ENCODE measurements at places on chromosomes 5 and 9.

DNA sequence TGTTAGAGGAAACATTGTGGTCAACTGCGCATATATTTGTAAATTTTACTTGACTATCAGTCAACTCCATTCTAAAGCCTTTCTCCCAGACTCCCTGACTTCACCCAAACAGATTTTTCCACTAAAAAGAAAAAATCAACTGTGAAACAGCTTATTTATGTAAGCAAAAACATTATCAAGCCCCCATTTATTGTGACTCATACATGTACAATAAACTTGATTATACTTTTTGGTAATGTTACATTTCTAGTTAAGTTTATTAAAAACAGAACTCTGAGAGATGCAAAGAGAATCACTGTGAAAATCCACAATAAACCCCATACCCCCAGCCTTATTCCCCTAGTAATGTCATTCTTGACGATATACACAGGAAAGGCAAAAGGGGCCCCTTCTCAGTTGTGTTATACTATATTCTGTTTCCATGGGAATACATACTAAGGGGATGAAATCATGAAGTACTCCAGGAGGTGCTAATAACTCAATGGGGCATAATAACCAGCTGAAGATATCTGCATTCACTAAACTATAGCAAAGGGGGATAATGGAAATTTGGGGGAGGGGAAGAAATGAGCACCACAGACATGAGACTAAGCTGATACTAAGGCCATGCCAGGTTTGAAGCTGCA lies 616.0 kb downstream of the ACTL7B start:
- no peak for DNase-seq

- DNase-seq = no peak
These were observed 165.5 kb downstream of the CACNA1B start for GRCh38 chr9:138043061-138043410.

GRCh38 chr9:135216236-135216635 lies 128.8 kb downstream of the OLFM1 start:
- DNase-seq = no peak

GRCh38 chr9:806285-807156 lies 35.0 kb upstream of the DMRT1 start:
- DNase-seq = peak; percentile 39

DNA sequence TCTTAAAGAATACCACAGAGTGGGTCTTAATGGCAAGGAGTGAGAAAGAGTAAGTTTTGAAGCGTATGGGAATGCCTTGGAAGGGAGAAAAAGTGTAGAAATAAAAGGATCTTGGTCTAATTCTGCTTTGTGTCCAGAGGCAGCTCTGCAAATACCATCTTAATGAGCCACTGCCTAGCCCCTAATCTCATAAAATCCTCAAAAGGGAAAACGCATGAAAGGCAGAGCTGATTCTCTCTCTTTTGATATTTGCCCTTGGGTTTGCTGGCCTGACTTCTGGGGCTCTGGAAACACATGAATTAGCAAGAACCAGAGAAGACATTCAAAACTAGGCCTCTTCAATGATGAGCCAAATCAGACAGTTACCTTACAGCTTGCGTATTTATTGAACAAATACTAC lies 28.1 kb downstream of the NREP start:
- DNase-seq = no peak

DNA sequence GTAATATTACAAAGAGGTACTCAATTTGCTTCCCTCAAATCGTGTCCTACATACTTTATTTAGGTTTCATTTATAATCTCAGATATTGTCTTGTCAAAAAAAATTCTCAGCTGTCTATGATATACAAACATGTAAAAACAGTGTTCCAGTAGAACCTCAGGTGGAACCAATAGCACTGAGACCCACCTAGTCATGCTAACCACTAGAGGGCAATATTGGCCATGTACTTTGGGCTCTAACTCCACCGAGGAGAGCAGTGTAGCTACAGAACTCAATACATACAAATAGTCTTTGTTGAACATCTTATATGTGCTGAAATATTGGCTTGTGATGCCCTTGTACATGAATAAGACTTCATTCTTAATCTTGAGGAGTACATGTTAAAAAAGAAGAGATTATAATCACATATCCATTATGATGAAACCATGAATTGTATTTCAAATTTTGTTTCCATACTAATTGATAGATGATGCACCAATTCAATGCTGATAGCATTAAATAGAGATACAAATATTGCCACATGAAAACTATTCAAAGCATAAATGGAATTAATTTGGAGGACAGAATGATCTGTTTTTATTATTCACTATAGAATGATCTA lies 71.2 kb upstream of the CNTLN start:
- DNase-seq = no peak
